ENCODE measurements at places on chromosomes 12 and 14.

- no peak for DNase-seq
These were observed 4.4 kb upstream of the KCNK10 start for GRCh38 chr14:88327497-88327896.

- no peak for DNase-seq
These were observed 3.7 kb downstream of the TSPAN11 start for GRCh38 chr12:30930238-30930637.

- no peak for DNase-seq
These were observed 38.4 kb downstream of the AKAP6 start for GRCh38 chr14:32367516-32367915.

GRCh38 chr14:24379907-24380730 lies 12.1 kb downstream of the NFATC4 start:
- DNase-seq, result no peak

GRCh38 chr12:124010687-124011086 lies 37.7 kb downstream of the ZNF664 start:
- no peak for DNase-seq

DNA sequence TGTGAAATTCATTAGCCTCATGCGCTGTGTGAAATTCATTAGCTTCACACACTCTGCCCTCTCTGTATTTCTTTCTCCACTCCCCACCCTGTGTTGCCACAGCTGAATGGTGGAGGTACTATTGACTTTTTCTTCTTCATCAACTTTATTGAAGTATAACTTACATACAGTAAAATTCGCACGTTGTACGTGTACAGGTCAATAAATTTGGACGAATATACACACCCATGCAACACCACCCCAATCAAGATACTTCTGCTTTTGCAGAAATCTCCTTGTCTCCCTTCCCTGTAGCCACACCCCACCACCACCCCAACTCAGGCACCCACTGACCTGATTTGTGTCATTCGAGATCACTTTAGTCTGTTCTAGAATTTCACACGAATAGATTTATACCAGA lies 51.8 kb downstream of the FBXL14 start:
- no peak for DNase-seq

GRCh38 chr12:25852792-25853191 lies 105.7 kb upstream of the RASSF8 start:
- no peak for DNase-seq

- DNase-seq, result no peak
These were observed 28.5 kb downstream of the FMNL3 start for GRCh38 chr12:49678711-49679110.

- no peak for DNase-seq
These were observed 50.0 kb upstream of the BCL2L14 start for GRCh38 chr12:12020762-12021161.

All from inflammatory macrophage treated with lipopolysaccharide for 1 hour (primary cell).